Right hindlimb (tissue), 1 donor: ENCODE measurements at places on chromosomes 2 and 18.

GRCh38 chr2:23901966-23902846 is 24.7 kb downstream of the ATAD2B start:
- DNase-seq: no peak

DNA sequence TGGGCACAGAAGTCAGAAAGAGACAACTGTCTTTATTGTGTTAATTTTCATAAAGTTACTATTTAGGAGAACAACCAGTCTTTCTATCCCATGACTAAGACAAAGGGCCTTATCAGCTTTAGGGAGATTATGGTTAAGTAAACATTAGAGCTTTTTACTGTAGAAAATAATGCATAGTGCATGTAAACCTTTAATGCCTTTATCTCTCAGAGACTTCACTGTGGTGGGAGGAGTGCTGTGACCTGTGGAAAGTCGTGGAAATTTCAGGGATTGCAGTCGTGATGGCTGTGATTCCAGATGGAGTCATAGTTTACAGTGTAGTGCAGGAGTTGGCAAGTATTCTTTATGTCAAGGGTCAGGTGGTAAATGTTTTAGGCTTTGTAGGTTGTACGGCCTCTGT is 15.8 kb downstream of the ZNF236 start:
- no peak for DNase-seq

GRCh38 chr2:24970483-24971285 is 1.1 kb downstream of the DNAJC27 start:
- no peak for DNase-seq

GRCh38 chr2:218252509-218253231 is 8.1 kb upstream of the GPBAR1 start:
- DNase-seq: no peak

DNA sequence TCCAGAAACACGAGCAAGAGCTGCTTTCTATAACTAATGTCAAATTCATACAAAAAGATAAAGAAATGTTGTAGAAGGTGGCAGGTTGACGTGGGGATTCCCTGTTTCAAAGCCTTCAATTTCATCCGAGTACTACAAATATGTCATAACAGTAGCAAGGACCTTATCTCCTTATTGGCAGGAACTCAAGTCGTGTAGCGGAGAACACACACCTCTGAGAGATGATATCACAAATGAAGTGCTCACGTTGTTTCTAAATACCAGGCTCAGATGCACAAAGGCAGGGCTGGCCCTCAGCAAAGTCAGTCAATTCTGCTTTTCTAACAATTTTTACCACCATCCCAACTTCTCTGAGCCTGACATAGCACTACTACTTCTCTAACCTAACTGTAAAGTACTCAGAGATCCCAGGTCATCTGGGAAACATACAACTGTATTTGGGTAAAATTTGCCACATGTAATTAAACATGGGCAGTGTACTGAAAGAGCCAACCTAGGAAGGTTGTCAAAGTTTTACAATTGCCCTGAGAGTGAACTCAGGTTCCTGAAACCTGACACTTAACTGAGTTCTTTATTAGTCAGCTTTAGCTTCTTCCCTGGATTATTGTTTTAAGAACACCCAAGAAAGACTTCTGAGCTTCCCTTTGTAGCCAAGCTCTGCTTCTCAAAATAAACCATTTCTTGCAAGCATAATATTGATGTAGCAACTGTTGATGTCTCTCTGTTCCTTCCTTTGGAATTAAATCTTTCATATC is 813.7 kb upstream of the ACVR2A start:
- no peak for DNase-seq
